A549 treated with Hydrocortisone at 1 μM for 4 hours (cell line): ENCODE measurements at places on chromosomes 13 and 19. TPM values are rescaled to one million over a fixed set of nuclear protein-coding genes. Genes with fewer than 3 reads are reported as not detected.

The FAM174C gene
- 44.2 to 95.1 TPM (median 77.5 TPM) in 5 replicates for total RNA-seq

The ETV2 gene
- 1.5 to 3.3 TPM (median 2.9 TPM) in 5 replicates for total RNA-seq

The EXOSC5 gene
- total RNA-seq = 74.9 to 102 TPM (median 92.2 TPM) in 5 replicates

The MPHOSPH8 gene
- 11.0 to 14.0 TPM (median 11.8 TPM) in 5 replicates for total RNA-seq

The VN1R2 gene
- total RNA-seq = not detected in 5 replicates

The GPC6 gene
- 3.5 to 6.3 TPM (median 5.1 TPM) in 5 replicates for total RNA-seq

The TMEM190 gene
- total RNA-seq = 1.1 to 2.0 TPM (median 1.4 TPM) in 5 replicates

The CARM1 gene
- 41.2 to 47.8 TPM (median 46.2 TPM) in 5 replicates for total RNA-seq

The SMAD9 gene
- total RNA-seq = 0.03 to 0.18 TPM (median 0.09 TPM) in 5 replicates

The POLR2I gene
- total RNA-seq = 201 to 261 TPM (median 248 TPM) in 5 replicates

The VSTM1 gene
- 0.60 to 1.2 TPM (median 0.73 TPM) in 4 of 5 replicates, not detected in the other for total RNA-seq

The KLHL1 gene
- not detected in 5 replicates for total RNA-seq
